ENCODE measurements at places on chromosomes 2 and 18.

GRCh38 chr2:111149882-111150455, 29.3 kb downstream of the BCL2L11 start:
- DNase-seq = no peak

DNA sequence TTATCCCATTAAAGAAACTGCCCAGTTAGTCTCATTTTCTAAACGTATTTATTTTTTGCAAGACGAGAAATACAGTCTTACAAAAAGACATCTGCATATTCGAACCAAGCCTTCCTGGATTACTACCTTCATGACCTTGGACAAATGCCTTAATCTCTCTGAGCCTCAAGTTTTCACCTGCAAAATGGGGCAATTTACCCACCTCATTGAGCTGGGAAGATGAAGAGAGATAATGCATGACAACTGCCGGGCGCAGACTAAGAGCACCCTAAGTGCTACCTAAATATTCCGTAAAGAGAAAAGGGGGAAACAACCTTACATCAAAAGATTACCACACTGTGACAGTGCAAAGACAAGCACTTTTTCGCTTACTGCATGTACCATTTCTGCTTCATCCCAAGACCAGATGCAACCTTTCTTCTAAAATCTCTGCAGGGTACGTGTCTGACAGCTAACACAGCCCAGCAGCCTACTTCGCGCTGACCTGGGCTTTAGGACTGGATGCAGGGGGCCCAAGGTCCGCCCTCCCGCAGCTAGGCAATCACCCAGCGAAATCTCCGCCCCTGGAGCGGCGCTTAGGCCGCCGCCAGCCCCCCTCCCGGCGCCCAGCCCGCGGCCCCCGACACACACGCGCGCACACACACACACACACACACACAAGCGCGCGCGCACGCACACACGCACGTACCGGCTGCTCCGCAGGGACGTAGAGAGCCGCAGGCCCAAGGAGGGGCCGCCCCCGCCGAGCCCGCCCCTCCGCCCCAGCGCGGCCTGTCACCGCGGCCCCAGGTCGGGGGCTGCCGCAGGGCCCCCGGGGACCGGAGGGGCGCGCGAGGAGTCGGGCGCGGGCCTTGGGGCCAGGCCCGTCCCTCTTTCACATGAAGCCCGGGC, 766 bp downstream of the MAP3K2 start:
- peak; percentile 73 for DNase-seq

DNA sequence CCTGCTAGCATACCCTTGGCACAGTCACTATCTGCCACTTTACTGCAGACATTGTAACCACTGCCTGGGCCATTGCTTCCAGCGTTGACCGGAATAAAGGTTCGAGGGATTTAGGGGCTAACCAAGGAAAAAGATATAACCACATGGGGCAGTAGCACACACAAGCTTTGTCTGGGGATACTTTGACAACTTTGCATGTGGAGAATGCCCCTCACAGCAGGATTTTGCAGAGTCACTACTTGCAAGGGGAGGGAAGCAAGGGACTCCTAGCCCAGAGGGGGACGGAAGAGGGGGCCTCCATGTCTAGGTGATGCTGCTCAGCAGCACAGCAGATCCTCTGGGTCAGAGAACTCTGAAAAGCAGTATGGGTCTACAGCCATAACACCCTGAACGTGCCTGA, 138.7 kb downstream of the SPP2 start:
- DNase-seq = no peak

DNA sequence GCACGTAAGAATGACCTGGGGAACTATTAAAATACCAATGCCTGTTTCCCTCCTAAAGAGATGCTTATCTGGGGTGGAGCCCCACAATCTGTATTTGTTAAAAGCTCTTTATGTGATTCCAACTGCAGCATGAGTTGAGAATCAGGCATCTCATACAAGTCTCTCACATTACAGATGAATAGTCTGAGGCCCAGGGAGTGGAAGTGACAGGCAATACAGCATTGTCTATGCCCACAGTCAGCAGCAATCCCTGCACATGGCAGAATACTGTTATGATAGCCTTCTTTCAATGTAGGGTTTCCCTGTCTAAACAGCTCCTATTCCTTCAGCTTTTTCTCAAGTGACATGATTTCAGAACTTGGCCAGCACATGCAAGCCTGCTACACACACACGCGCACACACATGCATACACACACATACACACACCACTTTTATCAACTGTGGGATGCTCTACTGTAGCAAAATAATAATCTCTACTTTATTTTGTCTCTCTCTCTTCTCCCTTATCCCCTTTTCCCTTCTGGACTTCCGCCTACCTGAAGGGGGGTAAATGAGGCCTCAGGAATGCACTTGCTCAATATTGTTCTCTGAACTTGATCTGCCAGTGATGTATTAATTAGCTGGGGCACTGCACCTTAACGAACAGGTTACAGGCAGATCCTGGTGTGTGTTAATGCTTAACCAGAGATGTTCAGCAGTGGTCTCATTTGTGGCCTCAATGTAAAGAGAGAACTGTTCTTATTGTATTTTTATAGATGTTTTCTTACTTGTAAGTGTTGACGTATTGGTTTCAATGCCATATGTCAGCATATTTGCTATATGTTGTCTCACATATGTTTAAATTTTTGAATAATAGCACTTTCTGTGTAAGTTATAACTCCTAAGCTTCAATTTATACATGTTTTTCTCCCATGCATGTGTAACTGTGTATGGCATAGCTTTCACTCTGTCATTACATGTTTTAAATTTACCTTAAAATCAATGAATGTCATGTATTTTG, 116.0 kb downstream of the SETBP1 start:
- no peak for DNase-seq

DNA sequence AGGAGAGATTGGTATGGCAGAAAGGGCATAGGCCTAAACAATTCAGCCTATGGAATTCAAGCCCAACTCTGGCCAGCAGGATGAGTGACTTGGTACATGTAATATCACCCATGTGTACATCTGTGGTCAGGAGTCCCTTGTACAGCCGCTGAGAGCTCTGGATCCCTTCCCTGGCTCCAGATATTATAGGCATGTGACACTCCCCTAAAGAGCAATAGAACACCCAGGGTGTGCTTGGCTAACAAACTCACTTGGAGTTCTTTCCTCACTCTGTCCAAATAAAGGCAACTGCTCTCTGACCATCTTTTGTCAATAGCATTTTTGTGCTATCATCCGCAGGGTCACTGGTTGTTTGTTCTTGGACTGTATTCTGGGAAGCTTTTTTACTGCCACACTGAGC, 197.4 kb upstream of the NCKAP5 start:
- peak; percentile 48 for DNase-seq

DNA sequence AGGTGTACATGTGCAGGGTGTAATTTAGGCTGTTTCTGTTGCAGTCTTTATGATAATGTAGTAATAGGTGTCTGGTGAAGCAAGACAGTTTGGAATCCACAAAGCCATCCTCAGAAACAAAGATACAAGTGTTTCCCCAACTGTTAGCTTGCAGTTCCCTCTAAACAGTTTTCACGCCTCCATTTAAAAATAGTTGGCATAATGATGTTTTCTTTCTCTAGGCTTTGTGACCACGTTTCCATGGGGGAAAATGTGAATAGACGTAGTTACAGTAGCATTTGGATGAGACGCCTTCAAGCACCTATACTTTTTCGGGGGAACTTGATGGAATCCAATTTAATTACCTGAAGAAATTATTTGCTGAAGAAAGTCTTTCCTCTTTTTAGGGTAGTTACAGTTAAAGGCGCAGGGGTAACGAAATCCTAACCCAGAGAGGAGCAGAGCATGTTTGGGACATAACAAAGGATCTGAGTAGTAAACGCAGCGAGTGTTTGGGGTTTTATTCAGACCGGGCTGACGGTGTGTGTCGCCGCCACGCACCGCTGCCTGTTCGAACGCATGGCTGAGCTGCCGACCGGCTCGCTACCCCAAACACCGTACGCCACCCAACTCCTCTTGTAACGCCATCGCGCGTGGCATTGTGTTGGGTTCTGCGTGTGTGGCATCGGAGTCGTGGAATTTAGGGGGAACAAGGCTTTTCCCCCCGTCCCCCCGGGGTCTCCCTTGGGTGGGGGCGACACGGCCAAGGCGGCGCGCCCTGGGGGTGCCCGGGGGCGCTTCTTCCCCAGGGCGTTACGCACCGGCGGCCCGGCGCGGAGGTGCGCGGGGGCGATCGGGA, 681 bp upstream of the NRP2 start:
- DNase-seq = no peak

GRCh38 chr18:39618265-39619003, 2052.8 kb upstream of the CELF4 start:
- DNase-seq = no peak
